ENCODE measurements at places on chromosomes 4 and X. TPM values are rescaled to one million over a fixed set of nuclear protein-coding genes. Genes with fewer than 3 reads are reported as not detected.
A peak's percentile ranks its signal among the peaks of the same experiment; 100 is the strongest.

GRCh38 chr4:9937078-9937477 lies 84.2 kb downstream of the SLC2A9 start:
- no peak for ATAC-seq

GRCh38 chr4:5247735-5248134 lies 196.5 kb downstream of the STK32B start:
- ATAC-seq = no peak

DNA sequence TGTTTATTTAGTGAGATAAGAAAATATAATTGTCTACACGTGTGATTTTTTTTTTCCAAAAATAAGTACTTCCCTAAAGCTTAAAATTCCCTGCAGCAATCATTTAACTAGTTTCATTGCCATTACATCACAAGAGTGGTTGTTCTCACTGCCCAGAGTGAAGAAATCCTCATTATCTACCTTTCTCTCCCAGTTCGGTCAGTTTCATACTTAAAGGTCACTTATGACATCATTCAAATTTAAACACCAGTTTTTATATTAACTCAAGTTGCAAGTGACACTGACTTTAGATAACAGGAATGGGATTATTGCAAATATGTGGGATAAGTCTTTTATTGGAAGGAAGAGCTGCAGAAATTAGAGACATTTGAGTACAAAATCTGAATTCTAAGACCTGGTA lies 1699.8 kb upstream of the IGFBP7 start:
- ATAC-seq = no peak

GRCh38 chrX:132957211-132958090 lies 978 bp downstream of the HS6ST2 start:
- ATAC-seq = peak; percentile 76

DNA sequence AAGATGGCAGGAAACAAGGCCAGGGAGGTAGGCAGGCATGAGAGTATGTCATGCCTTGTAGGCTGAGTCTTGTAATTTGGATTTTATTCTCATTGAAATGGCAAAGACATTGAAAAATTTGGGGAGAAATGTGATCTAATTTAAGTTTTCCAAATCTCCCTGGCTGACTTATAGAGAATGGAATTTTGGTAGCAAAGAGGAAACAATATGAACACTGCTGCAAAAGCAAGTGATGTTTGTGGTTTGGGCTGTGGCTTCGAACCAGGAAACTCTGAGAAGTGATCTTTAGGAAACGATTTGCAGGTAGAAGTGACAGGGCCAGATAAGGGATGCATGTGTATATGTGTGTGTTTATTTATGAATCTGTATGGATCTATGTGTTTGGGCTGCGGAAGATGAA lies 35.6 kb downstream of the ARSJ start:
- ATAC-seq = no peak

DNA sequence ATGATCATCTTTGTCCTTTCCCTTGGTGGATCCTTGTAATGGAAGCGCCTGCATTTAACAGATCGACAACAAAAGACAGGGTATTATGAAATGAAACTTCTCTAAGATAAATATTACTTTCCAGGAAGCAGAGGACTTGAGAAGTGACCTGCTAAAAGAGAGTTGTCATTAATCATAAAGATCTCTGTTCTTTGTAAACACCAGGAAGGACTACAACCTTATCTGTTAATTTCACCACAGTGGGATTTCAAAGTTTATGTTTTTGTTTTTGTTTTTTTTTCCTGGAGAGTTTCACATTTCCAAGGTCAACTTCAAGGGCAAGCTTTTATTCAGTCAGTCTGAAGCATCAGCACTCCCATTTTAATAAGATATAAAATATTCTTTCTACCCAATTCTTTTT lies 170.9 kb downstream of the RCHY1 start:
- no peak for ATAC-seq

DNA sequence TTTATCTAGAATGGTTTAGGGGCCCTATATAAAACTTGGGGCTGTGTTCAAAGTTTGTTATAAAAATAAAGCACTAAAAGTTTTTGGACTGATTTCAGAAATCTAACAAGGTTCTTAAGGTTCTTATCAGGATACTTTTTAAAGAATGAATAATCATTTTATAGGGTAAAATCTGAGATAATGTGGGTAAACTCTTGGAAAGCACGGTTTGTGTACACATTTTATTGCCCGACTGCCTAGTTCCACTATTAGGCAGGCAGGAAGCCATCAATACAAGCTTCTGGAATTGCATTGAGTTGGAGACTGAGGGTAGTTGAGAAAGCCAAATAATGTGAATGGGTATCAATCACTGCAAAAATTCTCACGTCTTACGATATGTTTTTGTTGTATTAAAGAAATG lies 331.0 kb upstream of the PITX2 start:
- ATAC-seq = no peak

GRCh38 chr4:76755756-76756155 lies 142.2 kb downstream of the SOWAHB start:
- ATAC-seq = no peak

- no peak for ATAC-seq
Measured at GRCh38 chr4:150990250-150990649, 24.8 kb downstream of the LRBA start.

DNA sequence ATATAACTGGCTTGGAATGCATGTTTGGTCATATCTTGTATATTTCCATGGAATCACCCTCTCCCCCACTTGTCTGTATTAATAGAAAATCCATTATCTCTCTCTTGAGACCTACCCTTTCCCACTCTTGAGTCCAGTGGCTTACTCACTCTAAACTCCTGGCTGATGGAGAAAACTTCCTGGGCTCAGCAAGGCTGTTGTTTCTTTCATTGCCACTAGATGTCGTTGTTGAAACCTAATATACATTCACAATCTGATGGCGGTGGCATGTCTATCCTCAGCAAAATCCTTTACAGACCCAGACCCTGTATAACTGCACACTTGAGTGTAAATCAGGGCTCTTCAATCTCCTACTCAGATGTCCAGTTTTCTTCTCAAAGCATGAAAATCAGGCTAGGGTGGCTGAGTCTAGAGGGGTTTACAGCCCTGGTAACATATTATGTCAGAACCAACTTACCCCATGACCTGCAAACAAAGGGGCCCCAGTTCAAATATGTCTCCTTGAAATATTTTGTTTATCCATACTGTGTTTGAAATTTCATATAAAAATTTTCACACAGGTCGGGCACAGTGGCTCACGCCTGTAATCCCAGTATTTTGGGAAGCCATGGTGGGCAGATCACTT lies 70.0 kb upstream of the FAM241A start:
- peak; percentile 89 for ATAC-seq

DNA sequence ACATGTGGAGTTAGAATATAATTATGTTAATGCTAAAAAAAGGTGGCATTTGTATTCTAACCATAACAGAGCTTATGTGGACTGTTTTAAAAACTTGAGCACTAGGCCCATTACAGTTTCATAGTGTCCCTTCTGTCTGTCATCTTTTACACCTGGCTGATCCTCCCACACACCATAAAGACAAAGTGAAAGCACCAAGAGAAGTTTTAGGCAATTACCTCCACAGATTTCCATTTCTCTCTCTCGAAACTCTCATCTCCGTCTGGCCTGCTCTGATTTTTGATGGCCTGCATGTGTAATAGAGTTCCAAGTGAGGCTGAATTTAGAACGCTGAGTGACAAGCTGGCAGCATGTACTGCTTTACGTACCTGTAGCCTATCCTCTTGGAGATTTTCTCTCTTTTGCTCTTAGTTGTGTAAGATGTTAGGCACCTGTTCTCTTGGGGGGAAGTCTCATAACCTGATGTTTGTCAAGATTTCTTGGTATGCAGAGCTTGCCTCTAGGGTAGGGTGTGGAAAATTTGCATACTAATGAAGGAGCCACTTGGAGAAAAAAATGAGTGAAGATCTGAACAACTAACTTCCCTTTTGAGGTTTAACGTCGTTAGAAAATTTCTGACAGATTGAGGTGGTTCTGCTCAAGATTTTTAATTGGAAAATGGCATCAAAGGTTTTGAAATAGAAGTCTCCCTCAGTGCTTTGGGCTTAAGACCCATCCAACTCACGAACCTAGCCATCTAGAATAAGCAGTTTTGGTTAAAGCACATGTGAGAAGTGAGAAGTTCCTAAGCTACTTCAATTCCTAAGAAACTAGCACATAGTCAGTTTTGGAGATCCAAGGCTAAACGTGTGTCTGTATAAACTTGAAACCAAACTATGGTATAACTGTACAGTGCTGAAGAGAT lies 57.6 kb upstream of the RAP1GDS1 start:
- no peak for ATAC-seq

DNA sequence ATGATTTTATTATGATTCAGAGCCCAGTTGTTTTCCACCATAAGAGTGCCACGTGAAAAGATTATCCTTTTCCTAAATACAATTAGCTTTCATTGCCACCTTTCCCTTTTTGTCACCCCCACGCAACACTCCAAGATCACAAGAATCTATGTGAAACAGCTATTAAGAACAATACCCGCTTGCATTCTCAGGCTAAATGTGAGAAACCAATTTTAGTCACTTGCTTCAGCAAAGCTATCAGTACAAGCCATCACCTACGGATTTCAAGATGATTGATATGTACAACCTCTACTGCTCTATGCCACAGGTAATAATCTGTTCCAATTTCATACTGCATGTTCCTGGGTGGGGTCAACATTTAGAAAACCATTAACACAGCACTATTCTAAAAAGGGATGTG lies 2.5 kb downstream of the ATP11C start:
- no peak for ATAC-seq

GRCh38 chr4:105840426-105841174 lies 54.7 kb upstream of the NPNT start:
- no peak for ATAC-seq

- no peak for ATAC-seq
Measured at GRCh38 chr4:2384245-2384644, 34.2 kb downstream of the ZFYVE28 start.

GRCh38 chr4:184424993-184425758 lies 49.2 kb downstream of the IRF2 start:
- ATAC-seq = no peak

- ATAC-seq = peak; percentile 68
Measured at GRCh38 chr4:76589872-76590797, 155.1 kb downstream of the SHROOM3 start.

GRCh38 chr4:114383067-114383466 lies 215.5 kb upstream of the UGT8 start:
- ATAC-seq = no peak

DNA sequence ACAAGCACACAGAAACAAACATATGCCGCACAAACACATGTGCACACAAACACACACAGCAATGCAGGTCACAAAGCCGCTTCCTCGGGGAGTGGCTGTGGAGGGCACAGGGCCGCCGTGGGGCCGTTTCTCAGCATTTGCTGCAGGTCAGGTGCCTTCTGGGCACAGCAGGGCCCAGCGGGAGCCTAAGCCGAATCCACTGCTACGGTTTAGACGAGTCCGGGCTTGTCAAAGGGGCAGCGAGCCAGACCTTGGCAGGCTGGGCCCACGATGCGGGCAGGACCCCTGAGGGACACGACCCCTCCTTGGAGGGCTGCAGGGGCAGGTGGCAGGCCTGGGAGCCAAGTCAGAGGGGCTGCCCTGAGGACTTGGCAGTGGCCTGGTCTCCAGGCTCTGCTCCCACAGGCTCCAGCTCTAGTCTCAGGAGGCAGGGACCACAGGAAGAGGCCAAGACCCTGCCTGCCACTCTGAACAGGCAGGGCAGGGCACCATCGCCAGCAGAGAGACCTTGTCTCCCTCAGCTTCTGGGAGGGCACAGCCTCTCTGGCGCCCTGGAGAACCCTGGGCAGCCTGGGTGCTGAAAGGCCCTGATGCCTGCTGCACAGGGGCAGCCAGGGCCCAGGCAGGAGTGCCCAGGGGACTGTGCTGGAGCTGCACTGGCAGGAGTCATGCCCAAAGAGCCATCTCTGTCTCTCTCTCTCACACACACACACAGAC lies 5.5 kb upstream of the ATP2B3 start:
- no peak for ATAC-seq

DNA sequence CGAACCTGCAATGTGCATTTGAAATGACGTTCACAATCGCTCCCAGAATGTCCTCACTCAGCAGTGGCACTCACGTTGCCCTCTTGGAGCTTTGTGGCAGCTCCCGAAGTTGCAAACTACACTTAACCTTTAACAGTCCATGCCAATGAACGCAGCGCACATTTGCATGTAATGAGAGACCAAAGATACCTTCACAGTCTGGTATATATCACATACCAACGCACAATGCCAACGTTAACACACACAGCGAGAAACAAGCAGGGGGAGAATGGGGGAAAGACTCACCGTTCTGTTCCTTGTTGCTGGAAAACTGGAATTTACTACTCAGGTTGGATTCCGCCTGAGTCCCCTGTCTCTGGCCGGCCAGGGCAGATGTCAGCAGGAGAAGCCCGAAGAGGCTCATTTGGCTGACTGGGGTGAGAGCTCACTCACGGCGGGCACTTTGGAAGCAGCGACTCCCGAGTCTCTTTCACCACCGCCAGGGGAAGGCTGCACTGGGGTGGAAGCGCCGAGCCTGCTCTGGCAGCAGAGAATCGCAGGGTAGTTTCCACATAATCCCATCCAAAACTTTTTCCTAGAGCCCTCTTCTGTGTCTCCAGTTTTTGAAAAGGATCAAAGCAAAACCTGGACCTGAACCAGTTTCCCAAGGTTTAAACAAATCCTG lies 966 bp downstream of the PDGFC start:
- ATAC-seq = peak; percentile 57

Gene FAM53A
- total RNA-seq = 1.9 TPM

Gene UGT2A1
- 2.7 TPM for total RNA-seq

Gene PCDH18
- total RNA-seq = 36.2 TPM

Gene NALF2
- 5.3 TPM for total RNA-seq

Gene HERC3
- total RNA-seq = 23.6 TPM

Gene SOX3
- 0.24 TPM for total RNA-seq

Gene WDR19
- 39.5 TPM for total RNA-seq

Gene EGF
- 1.6 TPM for total RNA-seq

Gene HOPX
- total RNA-seq = 8.9 TPM

Gene ASB12
- 0.38 TPM for total RNA-seq

Gene CHRNA9
- 0.41 TPM for total RNA-seq

Gene CCDC160
- 6.5 TPM for total RNA-seq

Gene F8A3
- 1.4 TPM for total RNA-seq
